Right lung (tissue), 10 donors: ENCODE measurements at places on chromosomes 2 and 18. TPM values are rescaled to one million over a fixed set of nuclear protein-coding genes. Genes with fewer than 3 reads are reported as not detected.
A peak's percentile ranks its signal among the peaks of the same experiment; 100 is the strongest.

Gene RRM2
- 79.7 TPM for polyA plus RNA-seq

Gene RESP18
- polyA plus RNA-seq = not detected

Gene SLC4A5
- 9.9 TPM for polyA plus RNA-seq

Gene DTYMK
- polyA plus RNA-seq = 50.4 TPM

DNA sequence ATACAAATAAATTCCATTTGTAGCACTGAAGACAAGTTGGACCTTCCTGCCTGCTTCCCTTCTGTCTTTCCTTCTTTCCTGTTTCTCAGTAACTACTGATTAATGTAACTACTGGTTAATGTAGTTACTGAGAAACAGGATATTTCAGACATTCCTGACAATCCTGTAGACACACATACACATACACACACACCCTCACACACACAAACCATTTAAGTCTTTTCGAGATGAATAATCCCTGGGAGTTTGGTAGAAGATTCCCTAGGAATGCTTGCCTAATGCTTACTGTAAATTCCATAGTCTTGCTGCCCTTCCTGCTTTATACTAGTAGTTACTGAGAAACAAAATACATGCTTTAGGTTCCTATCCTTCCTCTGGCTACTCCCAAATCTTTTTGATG, 83.9 kb downstream of the PIK3C3 start:
- no peak for DNase-seq

- no peak for DNase-seq
These were observed 56.3 kb downstream of the GREB1L start for GRCh38 chr18:21298351-21298750.

DNA sequence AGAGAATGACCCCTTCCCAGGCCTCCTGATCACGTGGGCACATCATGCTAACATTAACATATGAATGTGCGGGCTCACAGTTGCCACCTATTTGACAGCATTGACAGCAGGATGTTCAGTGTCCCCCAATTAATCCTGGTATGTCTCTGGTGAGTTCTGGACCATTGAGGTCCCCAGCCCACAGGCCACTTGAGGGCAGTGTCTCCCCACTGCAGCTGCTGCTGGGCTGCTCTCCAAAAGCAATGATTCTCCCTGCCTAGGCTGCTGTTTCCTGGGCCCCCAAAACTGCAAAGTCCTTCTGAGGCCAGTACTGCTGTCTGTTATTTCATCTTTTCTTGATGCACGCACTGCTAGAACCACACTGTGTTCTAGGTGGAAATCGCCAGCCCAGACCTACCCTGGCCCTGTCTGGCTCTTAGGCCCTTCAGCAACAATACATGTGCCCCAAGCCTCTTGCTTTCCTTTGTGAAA, 52.7 kb upstream of the MAPK4 start:
- peak; percentile 38 for DNase-seq

DNA sequence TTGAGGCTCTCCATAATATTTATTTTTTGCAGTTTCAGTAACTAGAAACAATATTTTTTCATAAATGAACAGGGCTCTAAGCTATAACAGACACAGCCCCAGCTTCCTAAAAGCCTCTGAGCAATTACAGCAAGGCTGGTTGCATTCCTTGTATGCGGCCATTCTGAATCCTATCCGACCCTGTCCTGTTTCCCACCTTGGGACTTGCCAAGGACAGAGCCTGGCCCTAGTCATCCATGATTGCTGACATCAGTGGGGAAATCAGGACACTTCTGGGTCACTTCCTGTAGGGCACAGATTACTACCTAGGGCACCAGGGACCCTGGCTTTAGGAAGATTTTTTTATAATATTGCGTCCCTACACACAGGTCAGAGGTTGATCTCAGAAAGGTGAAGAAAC, 5.5 kb downstream of the TMEM177 start:
- no peak for DNase-seq

GRCh38 chr18:47654988-47655387, 275.5 kb downstream of the SMAD2 start:
- DNase-seq = no peak

DNA sequence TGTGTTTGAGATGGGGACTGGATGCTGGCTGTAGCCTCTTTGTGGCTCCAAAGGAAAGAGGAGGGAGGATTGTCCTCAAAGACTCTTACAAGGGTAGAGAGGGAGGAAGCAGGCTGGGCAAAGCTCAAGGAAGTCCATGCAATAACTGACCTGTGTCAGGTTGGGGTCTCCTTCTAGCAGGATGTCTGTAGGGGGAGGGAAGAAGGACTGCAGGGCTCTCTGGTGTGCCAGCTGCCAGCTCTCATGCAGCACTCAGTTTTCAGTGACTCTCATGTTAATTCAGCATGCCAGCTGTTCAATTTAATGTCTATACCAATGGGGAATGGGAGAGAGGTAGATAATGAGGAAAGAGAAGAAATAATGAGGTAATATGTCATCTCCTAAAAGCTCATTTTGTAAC, 85.3 kb upstream of the RANBP2 start:
- DNase-seq = no peak

DNA sequence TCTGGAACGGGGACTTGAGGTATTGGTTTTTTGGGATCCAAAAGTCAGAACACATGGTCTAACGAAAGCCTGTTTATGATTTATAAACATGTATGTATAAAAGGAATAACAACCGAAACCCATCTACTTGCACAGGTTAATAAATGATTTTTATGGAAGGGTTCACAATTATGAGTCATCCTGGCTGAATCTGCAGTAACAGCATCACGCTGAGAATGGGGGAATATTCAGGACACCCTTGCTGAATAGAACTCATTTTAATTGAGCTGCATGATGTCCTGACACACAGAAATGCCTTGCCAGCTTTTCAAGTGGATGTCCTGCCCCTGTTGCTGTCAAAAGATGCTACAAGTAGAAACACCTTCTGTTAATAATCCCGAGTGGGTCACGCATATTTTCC, 54.7 kb upstream of the TGFA start:
- DNase-seq = no peak

GRCh38 chr2:203777030-203777429, 70.6 kb downstream of the CD28 start:
- no peak for DNase-seq
